HCT116 (cell line): ENCODE measurements at places on chromosomes 11 and 22.

- DNase-seq = no peak
Observed at GRCh38 chr11:74948546-74948897, 369 bp downstream of the XRRA1 start.

DNA sequence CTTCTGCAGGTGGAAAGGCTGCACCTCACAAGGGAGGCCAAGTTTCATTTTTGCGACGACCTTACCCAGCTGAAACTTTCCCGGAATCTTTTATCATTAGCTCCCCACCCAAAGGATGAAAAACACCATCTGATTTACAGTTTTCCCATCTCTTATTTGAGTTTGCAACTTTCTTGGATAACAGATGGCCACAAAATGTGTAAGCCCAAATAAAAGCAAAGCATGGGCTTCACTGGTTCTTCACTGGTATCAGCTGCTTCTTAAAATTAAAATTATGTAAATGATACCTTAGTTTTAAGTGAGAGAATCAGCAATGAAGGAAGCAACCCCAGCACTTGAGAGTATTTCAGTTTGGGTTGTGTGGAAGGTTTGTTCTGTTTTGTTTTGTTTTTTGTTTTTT lies 55.8 kb downstream of the PARVA start:
- no peak for DNase-seq

GRCh38 chr11:92154110-92154509 lies 70.5 kb upstream of the FAT3 start:
- DNase-seq = no peak

GRCh38 chr11:1565904-1566247 lies 6.2 kb downstream of the DUSP8 start:
- no peak for DNase-seq

DNA sequence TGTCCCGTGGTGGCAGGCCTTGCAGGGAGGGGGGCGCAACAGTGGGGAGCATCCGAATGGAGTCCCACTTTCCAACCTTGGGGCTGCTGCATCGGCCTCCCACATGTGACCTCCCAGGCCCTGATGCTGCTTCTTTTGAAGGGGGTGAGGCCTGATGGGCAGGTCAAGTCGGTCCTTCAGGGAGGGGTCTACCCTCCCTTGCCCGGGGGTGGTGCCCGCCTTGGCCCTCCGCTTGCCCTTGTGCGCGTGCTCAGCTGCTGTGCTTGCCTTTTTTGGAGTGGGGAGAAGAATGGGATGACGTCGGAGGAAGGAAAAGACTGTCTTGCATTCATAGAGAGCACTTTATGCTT lies 66.9 kb downstream of the PRDM11 start:
- DNase-seq = no peak
